ENCODE measurements at places on chromosomes 12 and 14.

DNA sequence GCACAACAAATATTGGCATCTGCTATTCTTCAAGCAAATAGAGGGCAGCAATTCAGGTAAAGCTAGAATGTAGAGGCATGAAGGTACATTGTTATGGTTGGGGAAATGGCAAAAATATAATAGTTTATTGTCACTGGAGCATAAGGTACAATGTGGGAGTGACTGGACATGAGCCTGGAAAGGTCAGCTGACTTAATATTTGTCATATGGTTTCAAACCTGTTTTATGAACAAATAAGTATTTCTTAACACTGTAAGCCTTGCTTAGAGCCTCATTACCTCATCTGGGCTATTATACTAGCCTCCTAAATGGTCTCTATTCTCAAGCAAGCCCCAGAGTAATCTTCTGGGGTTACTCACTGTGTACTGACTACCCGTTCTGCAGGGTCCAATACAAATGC lies 33.7 kb downstream of the FAM177A1 start:
- no peak for DNase-seq

DNA sequence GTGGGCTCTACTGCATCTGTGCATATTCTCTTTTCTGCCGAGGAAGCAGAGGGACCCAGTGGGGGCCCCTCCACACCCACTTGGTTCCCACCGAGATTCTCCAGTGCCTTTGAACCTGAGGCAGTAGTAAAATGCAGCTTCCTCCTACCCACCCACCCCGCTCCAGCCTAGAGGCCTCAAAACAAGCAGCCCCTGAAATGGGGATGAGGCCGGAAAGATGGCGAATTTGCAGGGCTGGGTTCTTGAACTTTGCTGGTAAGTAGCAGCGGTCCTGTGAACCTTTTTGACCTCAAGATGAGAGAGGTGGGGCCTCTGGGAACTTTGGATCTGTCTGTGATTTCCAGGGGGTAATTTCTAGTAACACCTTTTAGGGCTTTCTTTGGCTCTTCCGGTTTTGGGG lies 15.4 kb downstream of the PLEKHG3 start:
- no peak for DNase-seq

DNA sequence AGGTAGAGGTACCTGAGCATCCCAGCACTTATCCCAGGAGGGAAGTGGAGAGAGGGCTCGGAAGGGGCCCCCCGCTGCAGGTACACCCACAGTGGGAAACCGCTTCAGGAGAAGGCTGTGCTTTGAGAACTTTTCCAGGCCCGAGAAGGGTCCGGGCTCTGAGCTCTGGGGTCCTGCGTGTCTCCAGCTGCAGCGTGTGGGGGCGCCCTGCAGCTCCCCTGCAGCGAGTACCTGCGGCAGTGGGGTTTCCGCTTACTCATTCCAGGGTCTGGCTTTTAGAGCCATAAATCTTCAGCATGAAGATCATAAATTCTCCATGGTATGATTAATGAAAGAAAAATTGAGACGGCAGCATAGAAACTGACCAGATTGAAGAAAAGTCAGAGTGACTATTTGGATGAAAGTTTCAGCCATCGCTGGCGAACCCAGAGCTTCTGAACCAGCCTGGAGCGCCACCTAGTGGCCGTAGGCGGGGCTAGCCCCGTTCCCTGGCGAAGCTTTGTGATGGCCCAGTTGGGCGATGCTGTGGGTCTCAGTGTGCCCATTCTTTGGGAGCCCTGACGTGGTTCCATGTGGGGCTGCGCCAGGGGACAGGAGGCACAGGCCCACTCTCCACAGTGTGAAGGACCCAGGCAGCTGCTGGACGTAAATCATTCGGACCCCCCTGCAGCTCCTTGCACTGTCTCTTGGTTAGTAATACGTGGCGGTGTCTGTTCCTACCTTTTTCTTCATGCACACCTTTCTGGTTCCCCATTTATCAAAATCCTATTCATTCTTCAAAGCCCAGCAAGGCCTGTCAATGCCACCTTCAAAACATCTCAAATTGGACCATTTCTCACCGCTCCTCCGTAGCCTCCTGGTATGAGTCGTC lies 198.2 kb downstream of the TSPAN9 start:
- peak; percentile 38 for DNase-seq

DNA sequence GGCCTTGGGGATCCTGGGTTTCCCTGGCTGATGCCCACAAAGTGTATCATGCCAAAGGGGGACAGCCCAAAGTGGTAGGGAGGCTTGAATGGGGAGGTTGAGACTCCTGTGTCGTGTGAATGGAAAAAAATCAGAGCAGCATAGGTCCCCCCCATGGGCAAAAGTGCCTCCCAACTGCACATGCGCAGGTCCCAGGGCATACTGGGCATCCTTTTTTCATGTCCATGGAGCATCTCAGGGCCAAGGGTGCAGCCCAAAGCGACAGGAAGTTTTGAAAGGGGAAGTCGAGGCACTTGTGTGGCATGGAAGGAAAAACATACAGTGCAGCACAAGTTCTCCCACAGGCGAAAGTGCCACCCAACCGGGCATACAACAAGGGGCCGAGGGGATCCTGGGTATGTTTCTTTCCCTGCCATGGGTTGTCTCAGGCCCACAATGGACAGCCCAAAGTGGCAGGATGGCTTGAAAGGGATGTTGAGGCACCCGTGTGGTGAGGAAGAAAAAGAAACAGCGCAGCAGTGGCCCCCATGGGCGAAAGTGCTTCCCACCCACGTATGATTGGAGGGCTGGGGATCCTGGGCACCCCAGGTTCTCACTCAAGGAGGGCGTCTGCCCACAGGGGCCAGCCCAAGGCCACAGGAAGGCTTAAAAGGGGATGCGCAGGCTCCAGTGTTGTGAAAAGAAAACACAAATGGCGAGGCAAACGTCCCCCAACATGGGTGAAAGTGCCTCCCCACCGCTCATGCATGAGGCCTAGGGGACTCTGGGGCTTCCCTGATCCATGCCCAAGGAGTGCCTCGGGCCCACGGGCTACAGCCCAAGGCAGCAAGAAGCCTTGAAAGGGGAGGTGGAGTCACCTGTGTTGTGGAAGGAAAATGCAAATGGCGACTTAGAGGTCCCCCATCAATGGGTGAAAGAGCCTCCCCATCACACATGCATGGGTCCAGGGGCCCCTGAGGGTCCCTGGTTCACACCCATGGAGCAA lies 573.7 kb downstream of the ALG10 start:
- DNase-seq, result no peak

DNA sequence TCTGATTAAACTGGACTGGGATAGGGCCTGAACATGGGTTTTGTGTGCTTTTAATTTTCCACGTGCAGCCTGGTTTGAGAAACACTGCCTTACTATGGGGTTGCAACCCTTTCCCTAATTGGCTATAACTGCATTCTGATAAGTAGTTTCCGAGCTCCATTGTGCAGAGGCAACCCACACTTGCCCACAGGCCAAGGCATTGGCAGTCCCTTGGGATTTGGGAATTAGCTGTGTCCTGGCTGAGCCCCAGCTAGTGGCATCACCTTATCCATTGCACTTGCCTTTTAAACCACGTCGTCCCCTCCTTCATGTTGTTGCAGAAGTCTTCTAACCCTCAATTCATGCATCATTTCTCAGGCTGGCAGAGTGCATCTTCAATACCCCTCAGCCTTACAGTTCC lies 10.2 kb downstream of the VCPKMT start:
- DNase-seq, result no peak

GRCh38 chr14:75322746-75323145 lies 44.1 kb downstream of the FOS start:
- DNase-seq, result no peak

GRCh38 chr12:15472036-15472435 lies 149.7 kb downstream of the PTPRO start:
- DNase-seq, result no peak

DNA sequence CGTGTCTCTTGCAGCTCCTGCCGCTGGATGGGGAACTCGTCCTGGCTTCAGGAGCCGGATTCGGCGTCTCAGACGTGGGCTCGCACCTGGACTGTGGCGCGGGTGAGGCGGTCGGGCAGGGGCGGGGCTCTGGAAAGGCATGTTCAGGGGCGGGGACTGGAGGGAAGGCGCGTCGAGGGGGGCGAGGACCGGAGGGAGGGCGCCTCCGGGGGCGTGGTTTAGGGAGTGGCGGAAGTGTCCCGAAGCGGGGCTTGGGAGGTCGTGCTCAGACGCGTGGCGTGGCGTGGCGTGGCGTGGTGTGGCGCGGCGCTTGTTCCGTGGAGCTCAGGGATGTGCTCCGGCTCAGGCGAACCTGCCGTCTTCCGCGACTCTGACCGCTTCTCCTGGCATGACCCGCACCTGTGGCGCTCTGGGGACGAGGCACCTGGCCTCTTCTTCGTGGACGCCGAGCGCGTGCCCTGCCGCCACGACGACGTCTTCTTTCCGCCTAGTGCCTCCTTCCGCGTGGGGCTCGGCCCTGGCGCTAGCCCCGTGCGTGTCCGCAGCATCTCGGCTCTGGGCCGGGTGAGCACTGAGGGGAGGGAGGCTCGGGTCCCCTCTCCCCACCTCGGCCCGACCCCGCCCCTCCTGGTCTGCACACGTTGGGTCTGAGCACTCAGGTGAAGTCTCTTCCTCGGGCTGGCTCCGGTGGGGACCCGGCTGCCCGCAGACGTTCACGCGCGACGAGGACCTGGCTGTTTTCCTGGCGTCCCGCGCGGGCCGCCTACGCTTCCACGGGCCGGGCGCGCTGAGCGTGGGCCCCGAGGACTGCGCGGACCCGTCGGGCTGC lies 6.2 kb downstream of the AMN start:
- no peak for DNase-seq

DNA sequence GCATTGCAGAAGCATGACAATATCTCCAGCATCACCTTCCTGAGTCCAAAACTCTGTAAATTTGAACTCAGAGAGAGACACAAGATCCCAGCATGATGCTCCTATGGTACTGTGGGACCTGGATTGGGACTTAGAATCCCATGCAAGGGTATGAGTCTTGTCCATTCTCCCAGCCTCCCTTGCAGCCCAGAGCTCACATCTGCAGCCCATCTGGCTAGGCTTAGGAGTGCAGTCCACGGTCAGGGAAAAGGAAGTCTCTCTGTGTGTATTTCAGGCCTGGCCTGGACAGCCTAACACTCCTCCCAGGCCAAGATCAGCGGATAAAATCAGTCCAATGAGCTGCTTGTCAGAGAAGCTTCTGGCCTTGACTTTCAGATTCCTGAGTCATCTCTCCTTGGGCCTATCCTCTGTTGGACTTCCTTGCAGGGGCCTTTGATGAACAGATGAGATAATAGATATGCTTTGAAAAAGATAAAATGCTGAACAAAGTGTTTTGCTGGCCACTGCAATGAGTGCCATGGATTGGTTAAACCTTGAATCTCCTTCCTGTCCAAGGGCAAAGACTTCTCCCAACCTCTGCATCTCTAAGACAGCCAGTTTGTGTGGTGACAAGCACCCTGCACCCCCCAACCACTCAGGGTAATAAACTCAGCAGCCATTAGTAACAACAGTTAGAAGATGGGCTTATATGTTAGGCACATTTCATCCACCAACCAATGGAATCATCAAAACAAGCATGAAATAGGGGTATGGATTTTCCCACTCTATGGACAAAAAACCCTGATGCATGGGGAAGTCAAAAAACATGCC lies 412.8 kb upstream of the TBX3 start:
- no peak for DNase-seq

GRCh38 chr14:99479160-99479905 lies 1.3 kb downstream of the SETD3 start:
- no peak for DNase-seq

DNA sequence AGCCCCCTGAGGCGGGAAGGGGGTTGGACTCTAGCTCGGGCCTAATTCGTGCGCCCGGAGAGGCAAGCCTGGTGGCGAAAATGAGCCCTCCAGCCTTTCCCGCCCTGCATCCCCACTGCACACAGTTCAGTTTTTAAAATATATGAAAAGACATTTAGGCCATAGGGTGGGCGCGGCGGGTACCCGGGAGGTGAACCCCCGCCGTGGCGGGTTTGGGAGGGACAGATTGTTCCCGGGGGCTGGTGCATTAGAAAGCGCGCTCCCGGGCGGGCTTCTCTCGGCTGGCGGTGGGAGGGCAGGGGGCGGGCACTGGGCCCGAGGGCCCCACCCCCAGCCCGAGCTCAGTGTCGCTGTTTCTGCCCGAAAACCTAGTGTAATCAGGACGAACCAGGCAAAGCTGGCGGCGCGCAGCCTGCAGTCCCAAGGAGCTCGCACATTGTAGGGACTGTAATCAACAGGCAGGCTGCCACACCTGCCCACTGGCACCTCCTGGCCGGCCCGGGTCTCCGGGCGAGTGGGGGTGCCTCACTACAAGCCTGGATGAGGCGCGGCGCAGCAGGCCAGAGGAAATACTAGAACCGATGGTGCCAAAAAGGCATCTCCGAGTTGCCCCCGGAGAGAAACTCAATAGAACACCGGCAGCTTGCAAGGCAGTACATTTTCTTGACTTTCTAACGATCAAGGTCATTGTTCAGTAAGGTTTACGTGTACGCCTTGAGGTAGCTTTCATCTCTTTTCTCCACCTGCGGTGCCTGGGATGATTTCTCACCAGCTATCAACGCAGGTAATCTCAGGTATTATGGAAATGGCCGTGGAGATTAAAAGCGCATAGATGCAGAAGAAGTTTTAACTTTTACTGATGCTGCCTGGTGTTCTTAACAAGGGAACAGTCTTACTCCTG lies 764 bp upstream of the SPTB start:
- peak; percentile 17 for DNase-seq

GRCh38 chr12:26651036-26651435 lies 182.0 kb downstream of the ITPR2 start:
- DNase-seq, result no peak

DNA sequence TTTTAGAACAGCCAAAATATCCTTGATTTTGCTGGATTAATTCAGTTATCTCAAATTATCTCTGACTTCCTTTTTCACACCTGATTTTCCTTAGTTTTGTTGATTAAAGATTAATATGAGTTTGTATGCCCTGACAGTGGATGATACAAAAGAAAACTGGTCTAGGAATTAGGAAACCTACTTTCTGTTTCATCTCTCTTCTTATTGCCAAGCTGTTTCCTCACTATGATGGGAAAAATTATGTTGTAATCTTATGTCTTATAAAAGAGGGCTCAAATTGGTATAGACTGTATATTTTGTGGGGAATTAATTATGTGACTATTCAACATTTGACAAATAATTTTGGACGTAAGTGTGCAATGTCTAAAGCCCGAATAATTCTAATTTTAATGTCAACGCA lies 271.6 kb downstream of the FBXL14 start:
- DNase-seq, result no peak

- DNase-seq, result no peak
Observed at GRCh38 chr12:68981516-68981915, 48.5 kb upstream of the CPM start.

GRCh38 chr14:46574221-46574977 lies 77.2 kb downstream of the RPL10L start:
- no peak for DNase-seq

DNA sequence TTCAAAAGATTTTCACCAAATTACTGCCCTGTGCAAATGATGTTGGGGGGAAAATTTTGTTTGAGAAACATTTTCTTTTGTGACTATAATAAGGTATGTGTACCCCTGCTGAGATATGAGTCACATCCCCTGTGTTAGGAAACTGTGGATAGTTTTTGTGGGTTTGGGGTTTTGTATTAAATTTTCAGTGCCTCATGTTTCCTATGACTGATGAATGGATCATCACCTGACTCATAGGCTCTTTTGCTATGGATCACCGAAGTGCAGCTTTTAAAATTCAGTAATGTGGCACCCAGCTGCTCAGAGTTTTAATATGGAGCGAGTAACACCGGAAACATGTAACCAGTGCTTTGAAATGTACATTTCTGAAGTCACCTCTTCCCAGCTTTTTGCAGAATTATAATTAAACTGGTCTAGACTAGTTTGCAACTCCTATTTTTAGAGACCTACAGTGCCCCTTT lies 167.4 kb upstream of the HMGA2 start:
- DNase-seq, result no peak

All from NCI-H1092 (cell line).